ENCODE measurements at places on chromosomes 7 and 10.

GRCh38 chr7:67631476-67631875 is 634.8 kb downstream of the TYW1 start:
- no peak for DNase-seq

- DNase-seq, result no peak
These were observed 193.2 kb downstream of the AGMO start for GRCh38 chr7:15368653-15369052.

GRCh38 chr10:75466886-75467285 is 35.5 kb downstream of the LRMDA start:
- DNase-seq, result no peak

DNA sequence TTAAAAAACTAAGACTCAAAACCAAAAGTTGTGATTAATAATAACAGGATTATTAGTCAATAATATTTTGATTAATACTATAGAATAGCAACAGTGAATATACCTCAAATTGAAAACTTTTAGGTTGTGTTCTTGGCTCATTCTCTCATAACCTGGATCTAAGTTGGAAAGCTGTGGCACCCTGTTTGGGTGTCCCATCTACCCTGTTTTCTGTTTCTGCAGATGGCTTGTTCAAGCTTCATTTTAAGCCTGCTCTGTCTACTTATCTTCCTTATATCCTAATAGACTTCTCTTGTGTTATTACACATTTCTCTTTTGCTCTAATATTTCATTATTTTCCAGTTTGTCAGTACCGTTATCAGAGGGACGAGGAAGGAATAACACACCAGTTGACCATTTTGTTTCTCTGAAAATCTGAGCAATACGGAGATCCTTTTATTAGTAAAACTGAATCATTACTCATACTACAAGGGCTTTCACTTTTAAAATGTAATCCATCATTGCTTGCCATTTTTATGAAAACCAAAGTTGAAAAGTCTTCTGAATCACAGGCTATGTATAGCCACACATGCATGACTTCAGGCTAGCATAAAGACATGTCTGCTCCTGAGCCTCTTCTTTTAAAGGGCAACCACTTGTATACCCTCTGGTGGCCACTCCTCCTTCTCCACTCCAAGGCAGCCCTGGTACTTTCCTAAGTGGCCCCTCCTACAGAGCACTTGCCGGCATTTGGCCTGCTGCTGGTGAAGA is 22.3 kb downstream of the COX15 start:
- DNase-seq, result no peak
